ENCODE measurements at places on chromosomes 5 and 9.

DNA sequence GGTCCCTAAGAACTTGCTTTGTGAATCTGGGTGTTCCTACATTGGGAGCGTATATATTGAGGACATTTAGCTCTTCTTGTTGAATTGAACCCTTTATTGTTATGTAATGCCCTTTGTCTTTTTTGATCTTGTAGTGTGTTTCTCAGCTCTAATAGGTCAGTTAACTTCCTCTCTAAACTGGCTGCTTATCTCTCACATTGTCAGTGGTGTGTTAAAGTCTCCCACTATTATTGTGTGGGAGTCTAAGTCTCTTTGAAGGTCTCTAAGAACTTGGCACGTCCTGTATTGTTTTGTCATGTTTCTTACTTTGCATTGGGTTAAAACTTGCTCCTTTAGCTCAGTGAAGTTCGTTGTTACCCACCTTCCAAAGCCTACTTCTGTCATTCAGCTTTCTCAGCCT, 36.2 kb downstream of the RIC1 start:
- no peak for DNase-seq

GRCh38 chr5:82386576-82386975, 108.4 kb upstream of the RPS23 start:
- DNase-seq: no peak

GRCh38 chr5:23655674-23656073, 148.3 kb downstream of the PRDM9 start:
- no peak for DNase-seq

DNA sequence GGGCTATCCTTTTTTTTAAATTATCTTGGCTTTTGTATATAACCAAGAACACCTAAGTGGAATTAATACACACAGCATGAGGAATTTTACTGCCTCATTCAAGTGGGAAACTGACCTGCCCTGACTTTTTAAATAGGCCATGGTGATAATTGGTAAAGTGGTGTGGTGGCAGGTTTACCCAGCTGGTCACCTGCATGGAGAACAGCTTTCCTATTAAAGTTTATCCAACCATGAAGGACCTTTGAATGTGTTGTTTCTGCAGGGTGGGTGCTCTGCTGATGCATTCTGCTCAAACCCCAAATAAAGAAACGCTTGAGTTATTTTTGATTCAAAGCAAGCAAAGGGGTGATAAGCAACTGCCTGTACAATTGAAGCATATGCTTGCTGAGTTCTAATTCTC, 261.0 kb upstream of the GRIN3A start:
- no peak for DNase-seq

- DNase-seq: no peak
Observed at GRCh38 chr9:121860213-121860612, 208.8 kb downstream of the DAB2IP start.

DNA sequence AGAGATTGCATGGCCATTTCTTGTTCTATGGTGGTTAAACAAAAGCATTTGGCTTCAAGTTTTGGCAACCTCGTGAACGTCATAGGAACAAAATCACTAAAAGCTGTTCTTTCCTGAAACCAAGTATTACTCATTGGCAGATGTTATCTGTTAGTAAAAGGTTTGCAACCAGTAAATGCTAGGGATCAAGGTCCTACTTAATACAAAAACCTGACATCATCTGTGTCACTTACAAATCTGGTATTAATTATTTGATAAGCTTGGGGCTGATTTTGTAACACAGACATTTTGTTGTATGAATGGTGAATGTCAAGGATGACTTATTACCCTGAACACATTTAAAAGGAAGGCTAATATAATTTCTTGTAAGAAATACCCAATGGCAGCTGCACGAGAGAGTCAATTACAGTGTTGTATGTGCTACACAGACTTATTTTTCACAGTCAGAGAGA, 486.4 kb upstream of the ZNF608 start:
- peak; percentile 53 for DNase-seq

Measured in AG08395 (cell line).